ENCODE measurements at places on chromosomes 2 and 18.

DNA sequence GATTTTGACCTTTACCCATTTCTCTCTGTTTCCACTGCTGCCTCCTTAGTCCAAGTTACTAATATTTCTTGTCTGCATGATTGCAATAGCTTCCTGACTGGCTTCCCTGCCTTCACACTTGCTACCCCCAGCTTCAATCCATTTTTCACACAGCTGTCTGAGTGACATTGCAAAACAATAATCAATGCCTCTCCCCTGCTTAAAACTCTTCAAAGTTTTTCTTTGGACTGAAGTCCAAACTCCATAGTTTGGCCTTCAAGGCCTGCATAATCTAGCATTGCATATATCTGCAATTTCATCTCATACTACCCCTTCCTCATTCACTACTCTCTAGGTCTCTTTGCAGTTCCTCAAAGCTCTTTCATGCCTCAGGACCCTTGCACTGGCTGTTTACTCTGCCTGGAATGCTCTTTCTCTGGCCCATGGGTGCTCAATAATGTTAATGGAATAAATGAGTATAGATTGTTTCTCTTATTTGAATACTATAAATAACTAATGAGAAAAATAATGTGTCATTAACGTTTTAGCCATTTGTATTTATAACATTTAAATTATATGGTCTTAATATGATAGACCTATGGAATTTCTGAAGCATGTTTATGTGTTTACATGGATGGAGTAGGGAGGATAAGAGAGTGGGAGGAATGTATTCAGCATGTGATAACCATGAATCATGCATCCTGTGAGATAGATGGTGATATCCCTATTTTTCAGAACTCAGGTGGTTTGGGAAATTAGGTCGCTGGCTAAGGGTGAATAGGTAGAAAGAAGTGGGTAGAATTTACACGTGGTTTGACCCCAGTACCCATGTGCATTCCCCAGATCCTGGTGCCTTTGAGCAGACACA lies 5.7 kb upstream of the TMEM178A start:
- DNase-seq = no peak

- DNase-seq = no peak
These were observed 40.3 kb upstream of the SIGLEC15 start for GRCh38 chr18:45785134-45785533.

- no peak for DNase-seq
These were observed 45.2 kb upstream of the GLS start for GRCh38 chr2:190835303-190835930.

DNA sequence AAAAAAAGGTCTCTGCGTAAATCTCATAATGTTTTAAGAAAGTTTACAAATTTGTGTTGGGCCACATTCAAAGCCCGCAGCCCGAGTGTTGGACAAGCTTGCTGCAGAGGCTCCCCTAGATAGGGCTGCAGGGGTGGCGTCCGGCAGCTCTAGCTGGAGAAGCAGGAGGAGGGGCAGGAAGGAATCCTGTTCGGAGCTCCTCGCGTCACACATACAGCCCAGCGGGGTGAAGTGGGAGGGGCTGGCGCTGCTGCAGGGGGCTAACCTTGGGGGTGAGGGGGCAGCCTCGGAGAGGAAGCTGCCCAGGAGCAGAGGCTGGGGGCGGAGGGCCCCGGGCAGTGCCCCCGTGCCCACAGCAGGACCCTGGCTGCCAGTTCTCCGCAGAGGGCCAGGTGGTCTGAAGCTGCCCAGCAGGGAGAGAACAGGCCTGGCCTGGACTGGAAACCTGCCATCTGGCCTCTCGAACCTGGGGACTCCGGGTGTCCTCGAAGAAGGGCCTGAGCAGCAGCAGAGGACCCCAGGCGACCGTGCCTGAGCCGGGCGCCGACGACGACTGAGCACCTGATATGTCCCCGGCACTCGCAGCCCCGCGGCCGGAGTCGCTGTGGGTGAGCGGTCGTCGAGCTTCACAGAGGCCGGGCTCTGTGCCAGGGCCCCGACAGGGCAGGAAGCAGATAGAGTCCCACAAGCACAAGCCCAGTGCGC lies 2.6 kb upstream of the GPR35 start:
- DNase-seq = no peak

- no peak for DNase-seq
These were observed 20.1 kb downstream of the TMEM17 start for GRCh38 chr2:62485761-62486438.

DNA sequence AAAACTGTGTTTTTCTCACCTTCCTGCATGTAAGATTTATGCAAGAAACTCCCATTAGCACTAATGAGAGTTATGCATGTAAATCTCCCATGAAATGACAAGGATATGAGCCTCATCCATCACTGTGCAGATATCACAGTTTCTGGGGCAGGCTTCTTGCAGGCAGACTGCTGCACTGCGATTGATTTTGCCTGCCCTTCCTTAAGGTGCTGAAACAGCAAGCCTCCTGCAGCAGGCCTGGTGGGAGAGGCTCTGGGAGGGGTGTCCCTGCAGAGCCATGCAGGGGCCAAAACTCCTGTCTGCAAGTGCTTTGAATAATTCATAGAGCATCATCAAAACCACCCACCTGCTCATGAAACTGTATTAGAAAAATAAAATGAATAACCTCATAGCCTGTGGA lies 285.9 kb downstream of the MYT1L start:
- no peak for DNase-seq

DNA sequence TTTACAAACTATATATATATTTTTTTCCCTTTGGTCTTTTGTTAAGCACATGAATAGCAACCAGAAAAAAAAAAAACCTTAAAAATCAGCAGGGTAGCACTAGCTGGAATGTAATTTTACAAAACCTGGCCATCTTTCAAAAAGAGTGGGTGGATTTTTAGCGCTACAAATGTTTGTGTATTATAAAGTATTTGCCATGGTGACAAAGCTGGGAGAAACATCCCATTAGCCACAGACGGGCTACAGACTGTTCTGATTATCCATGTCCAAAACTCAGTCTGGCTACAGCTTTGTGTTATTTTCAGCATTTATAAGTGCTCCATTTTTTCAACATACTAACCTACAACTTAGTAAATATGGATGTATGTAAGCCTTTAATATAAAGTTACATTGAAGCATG lies 249.5 kb upstream of the TANK start:
- no peak for DNase-seq

Data from stimulated activated CD4-positive, alpha-beta T cell treated with anti-CD3 and anti-CD28 coated beads, Interleukin-1b, Interleukin-23, amount 100 ng/mL, for 1 hour (primary cell).